Astrocyte of the hippocampus (primary cell): ENCODE measurements at places on chromosomes 5 and 9.

- DNase-seq = peak; percentile 30
Observed at GRCh38 chr5:98292496-98292895, 481.0 kb upstream of the RGMB start.

DNA sequence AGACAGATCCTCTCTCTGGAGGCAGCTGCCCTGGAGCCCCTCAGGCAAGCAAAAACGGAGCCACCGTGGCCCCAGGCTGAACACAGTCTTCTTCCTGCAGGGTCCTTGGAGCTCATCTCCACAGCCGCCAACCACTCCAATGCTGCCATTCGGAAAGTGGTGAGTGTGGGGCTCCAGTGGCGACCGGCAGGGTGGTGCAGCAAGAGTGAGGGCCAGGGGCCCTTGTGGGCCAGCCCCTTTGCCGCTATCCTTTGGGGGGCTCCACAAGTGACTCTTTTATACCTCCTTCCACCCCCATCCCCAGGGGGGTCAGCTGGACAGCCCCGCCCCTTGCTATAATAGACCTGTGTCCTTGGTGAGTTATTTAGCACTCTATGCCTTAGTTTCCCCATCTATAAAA is 47.4 kb upstream of the SUSD3 start:
- no peak for DNase-seq

GRCh38 chr9:96599298-96599697 is 20.3 kb downstream of the CDC14B start:
- DNase-seq = no peak

DNA sequence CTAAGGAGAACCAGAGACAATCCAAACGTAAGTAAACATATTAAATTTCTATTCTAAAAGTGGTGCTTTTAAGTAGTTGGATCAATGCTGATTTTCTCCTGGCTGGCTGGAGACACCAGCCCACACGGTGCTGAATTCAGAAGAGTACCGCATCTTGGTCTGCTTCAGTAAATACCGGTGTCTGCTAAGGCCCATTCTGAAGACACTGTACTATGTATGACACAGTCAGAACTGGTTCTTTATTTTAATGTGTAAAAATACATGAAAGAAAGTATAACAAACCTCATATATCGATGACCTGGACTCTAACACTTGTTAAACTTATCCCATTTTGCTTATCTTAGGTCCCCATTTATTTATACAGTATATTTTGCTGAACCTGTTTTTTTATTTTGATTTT is 32.8 kb downstream of the RAPGEF1 start:
- no peak for DNase-seq

GRCh38 chr9:93083592-93084470 is 12.2 kb upstream of the CARD19 start:
- DNase-seq = no peak

DNA sequence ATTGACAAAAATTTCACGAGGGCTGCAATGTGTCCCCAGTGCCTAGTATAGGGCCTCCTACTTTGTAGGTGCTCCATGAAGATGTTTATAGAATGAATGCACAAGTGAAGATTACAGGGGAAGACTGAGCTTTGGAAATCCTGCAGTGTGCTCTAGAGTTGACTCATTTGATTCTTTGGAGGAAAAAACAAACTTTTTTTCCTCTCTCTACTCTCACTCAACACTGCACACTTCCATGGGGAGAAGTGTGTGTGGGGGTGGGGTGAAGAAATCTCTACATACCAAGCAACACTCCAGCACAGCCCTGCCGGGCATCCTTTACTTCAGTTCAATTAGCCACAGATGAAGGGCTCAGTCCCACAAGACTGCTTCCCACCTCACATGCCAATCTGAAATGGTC is 49.4 kb upstream of the KLF9 start:
- DNase-seq = no peak

DNA sequence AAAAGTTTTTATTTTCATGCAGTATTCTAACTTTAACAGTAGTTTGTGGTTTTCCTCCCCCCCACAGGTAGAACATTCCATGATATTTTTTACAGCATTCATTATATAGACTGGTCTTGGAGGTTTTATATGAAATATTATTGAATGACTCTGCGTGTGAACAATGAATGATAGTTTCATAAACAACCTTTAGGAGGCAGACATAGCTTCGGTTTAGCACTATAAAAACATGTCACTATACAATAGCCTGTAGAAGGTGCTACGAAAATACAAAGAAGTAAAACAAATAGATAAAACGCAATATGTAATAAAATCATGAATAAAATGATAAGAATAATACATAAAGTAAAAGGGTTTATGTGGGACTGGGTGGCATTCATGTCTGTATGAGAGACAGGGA is 8.5 kb downstream of the KLF4 start:
- DNase-seq = no peak

DNA sequence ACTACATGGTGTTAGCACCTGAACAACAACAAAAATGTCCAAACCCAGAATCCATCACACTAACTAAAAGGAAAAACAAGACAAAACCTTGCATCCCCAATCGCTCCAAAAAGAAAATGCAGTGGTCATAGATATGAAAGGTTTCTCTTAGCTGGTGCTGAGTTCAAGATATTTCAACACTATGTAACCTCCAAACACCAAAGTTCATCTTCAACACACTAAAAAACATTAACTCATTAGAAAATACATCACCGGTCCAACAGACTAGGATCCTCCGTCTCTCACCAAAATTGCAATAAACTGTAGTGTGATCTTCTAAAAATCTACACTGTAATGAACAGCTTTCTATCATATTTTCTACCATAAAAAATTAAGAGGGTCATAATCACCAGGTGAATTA is 60.8 kb downstream of the ECPAS start:
- no peak for DNase-seq

DNA sequence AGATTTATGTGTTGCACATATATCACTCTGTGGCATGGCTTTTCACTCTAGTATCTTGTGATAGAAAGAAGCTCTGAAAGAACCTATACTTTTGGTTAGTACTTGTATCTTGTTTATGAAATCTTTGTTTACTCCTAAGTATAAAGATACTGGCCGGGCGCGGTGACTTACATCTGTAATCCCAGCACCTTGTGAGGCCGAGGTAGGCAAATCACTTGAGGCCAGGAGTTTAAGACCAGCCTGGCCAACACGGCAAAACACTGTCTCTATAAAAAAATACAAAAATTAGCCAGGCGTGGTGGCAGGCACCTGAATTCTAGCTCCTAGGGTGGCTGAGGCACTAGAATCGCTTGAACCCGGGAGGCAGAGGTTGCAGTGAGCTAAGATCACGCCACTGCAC is 128.7 kb downstream of the FBXO38 start:
- no peak for DNase-seq

DNA sequence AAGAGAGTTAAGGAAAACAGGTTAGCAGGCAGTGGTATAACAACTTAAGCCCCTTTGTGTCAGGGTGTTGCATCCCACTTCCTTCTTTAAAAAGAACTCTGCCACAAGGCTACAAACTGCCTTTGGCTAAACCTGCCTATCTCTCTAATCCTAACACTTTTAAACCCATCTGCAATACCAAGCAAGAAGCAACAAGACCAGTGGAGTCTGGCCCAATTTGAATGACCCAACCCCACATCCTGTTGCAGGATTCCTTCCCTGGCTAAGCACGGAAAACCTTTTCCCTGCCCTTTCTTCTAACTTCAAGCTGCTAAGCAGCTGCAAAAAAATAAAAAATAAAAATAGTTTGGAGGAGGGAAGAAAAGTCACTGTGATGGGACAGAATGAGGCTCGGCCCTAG is 27.1 kb downstream of the ABCA1 start:
- DNase-seq = no peak

- no peak for DNase-seq
Observed at GRCh38 chr5:154829181-154829588, 21.2 kb downstream of the FAXDC2 start.

GRCh38 chr9:89077519-89077918 is 86.3 kb downstream of the S1PR3 start:
- DNase-seq = no peak

- no peak for DNase-seq
Observed at GRCh38 chr5:23112237-23112636, 259.1 kb upstream of the CDH12 start.

- DNase-seq = peak; percentile 46
Observed at GRCh38 chr9:115668521-115668920, 485.1 kb upstream of the PAPPA start.

- DNase-seq = no peak
Observed at GRCh38 chr9:2962471-2963172, 118.7 kb upstream of the PUM3 start.

DNA sequence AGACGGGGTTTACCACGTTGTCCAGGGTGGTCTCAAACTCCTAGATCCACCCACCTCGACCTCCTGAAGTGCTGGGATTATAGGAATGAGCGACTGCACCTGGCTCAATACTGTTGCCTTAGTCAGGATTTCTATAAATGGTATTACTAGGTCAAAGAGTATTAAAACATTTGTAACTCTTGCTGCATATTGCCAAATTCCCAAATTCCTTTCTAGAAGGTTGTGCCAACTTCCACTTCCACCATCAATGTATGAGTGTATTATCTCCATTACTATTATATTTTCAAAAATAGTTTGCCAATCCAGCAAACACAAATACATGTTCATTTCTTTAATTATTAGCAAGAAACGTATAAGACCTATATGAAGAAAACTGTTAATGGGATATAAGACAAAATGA is 10.6 kb downstream of the PTGR1 start:
- no peak for DNase-seq

DNA sequence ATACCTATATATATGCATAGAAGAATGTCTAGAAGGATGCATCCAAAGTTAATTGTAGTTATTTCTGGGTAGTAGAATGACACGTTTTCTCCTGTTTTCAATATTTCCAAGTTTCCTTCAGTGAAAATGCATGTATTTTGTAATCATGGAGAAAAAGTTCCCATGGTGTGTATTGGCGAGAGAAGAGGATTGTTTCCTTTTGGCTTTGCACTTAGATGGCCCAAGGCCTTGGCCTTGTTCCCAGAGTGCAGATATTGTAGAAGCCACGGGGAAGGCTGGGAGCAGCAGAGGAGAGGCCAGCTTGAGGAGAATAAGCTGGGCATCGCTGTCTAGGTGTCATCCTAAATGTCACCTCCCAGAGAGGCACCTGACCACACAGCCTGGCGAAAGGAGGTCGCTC is 44.0 kb downstream of the IRF1 start:
- peak; percentile 91 for DNase-seq

- no peak for DNase-seq
Observed at GRCh38 chr9:72290311-72290710, 74.7 kb downstream of the ZFAND5 start.

GRCh38 chr5:72101828-72102227 is 5.4 kb upstream of the MAP1B start:
- no peak for DNase-seq

DNA sequence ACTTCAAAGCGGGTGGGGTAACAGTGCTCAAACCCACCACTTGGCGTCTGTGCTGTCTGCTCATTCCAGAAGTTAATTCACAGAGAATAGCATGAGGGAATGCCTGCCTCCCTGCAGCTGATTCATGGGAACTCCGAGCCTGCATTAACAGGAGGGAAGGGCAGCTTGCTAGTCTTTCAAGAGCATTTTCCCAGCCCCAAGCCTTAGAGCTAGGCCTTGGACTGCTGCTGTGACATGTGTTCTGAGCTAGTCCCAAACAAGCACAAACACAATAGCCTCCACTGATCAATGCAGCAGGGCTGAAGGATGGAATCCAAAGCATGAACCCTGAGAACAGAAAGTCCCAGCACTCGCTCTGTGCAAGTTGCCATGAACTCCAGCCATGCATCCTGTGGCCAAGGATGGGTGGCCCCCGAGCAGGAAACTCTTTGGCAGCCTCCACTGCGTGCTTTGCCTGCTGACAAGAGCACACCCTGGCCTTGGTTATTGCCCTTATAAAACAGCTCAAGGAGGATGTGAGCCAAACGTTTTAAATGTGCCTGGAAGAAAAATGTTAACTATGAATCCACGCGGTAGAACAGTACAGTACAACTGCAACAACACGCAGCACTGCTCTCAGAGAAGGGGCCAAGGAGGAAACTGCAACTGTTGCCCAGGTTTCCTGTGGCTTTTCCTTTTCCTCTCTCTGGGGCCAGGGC is 653.1 kb upstream of the KLF4 start:
- DNase-seq = peak; percentile 95

GRCh38 chr5:68770551-68770950 is 323.3 kb upstream of the SLC30A5 start:
- no peak for DNase-seq

DNA sequence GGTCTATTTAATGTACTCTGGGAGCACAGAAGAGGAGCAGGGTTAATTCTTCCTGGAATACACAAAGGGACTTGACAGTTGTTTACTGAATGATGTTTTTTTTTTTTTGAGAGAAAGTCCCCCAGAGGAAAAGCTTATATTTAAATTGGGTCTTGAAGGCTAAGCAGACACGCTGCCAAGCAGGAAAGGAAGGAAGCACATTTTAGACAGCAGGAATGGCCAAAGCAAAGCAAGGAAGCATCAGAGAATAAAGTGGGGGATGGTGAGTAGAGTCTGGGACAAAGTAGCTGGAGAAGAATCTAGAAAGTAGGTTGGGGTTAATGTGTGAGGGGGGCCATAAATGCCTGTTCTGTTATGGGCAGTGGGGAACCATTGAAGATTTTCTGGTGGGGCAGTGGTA is 21.5 kb downstream of the ZNF346 start:
- no peak for DNase-seq

GRCh38 chr5:26763215-26763614 is 275.2 kb downstream of the CDH9 start:
- DNase-seq = no peak

GRCh38 chr5:96176022-96176421 is 214.4 kb upstream of the ELL2 start:
- no peak for DNase-seq

GRCh38 chr5:32618962-32619361 is 33.6 kb downstream of the SUB1 start:
- DNase-seq = no peak

- no peak for DNase-seq
Observed at GRCh38 chr5:179435731-179436315, 90.6 kb upstream of the ADAMTS2 start.

DNA sequence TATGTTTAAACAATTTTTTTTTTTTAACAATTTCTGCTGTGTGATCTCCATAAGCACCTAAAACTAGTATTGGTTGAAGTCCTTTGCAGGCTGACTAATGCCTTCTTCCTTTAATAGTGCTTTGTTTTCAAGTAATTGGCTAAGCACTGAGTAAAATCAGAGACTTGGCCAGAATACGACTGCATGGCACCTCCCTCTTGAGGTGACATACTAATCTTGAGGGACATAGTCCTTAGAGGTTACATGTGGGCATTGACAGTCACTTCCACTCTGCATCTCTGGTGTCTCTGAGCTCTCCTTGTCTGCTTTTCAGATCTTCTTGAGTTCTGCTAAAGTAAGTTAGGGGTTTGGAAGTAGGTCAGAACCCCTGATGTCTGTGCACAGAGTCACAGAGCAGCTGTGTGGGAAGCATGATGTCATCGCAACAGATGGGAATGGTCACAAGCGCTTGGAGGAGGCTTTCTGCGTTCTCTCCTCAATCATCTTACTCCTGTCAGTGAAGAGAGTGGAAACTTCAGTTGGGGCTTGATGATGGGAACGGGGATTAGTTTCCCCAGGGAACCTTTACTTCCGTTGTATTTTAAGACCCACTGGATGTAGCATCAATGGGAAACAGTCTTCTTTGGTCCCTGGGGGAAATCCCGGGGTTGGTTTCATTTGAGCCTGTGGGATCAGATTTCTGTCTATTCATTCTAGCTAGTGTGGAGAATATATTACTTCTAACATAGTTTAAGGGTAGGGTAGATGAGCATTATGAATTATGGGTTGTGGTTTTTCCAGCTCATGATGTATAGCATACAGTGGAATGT is 136.9 kb downstream of the ARHGAP26 start:
- no peak for DNase-seq
